ENCODE measurements at places on chromosomes 16 and 17.
A peak's percentile ranks its signal among the peaks of the same experiment; 100 is the strongest.

GRCh38 chr17:57806167-57806830 lies 43.5 kb downstream of the MRPS23 start:
- DNase-seq: no peak

- DNase-seq: no peak
These were observed 53.3 kb downstream of the TANC2 start for GRCh38 chr17:63019138-63019873.

GRCh38 chr17:33292201-33292980 lies 704 bp downstream of the ASIC2 start:
- DNase-seq: peak; percentile 8

DNA sequence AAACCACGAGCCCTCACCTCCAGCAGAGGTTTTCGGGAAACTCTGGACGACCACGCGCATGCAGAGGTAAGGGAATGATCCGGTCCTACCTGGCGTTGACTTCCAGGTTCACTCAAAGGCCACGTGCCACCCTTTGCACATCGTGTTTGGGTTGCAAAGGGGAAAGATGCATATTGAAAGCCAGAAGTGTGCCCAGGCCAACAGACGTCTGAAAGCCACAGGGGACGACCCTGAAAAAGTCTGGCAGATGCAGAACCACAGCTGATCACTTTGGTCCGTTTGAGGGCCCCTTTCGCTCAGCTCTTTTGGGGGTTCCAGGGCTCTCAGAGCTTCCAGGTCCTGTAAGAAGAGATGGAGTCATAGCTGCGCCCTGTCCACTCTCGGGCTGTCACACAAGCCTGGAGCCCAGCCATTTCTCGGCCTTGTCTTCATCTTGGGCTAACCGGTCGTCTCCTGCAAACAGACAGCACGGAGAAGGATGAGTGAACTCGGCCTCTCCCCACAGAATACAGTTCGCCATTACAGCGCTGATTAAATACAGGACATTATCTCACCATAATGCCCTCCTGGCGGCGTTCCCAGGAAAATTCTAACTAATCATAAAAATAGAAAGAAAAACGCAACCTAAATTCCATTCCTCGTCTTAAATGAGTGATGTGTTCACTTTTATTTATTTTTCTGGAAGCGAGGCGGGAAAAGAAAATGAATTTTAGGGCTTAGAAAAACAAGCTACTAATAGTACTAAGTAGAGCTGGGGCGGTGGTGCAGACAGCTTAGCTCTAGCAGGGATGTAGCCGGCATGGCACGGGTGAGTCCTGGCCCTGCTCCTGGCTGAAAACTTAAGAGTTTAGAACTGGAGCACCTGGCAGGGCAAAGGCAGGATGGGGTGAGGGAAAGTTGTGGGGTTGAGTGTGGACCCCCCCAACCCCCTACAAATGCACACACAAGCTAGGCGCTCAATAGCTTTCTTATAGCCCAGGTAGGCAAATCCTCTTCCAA lies 45.5 kb upstream of the ZFHX3 start:
- DNase-seq: peak; percentile 67

DNA sequence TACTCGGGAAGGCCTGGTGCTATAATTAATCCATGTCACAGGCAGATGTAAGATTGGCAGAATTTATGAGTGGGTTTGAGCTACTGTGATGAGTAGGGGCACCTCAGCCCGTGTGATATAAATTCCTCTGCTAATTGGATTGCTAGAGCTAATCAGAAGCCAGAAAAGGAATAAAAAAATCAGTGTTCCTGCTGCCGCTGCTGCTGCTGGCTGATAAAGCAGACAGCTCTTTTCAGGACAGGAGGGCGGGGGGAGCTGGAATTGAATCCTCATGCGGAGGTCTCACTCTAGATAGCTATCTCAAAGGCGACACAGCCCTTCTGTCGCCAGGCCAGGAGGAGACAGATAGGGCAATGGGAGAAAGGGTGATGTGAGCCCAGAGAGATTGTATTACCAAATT lies 182.7 kb upstream of the ZFHX3 start:
- DNase-seq: no peak

GRCh38 chr17:61837175-61838051 lies 25.9 kb downstream of the BRIP1 start:
- peak; percentile 77 for DNase-seq
